ENCODE measurements at places on chromosomes 16 and 17. TPM values are rescaled to one million over a fixed set of nuclear protein-coding genes. Genes with fewer than 3 reads are reported as not detected.

- H3K4me1 ChIP-seq: peaks cover 58% of the 10 kb centered on the region
- peaks cover 15% of the 10 kb centered on the region for H3K36me3 ChIP-seq
- no peak overlapping the region for H3K4me3 ChIP-seq
- DNase-seq: no peak
- no peaks in the 10 kb centered on the region for H3K27me3 ChIP-seq
- no peak overlapping the region for H3K27ac ChIP-seq
Measured at GRCh38 chr17:44083250-44083849, 12.8 kb downstream of the G6PC3 start.

GRCh38 chr17:48392857-48393256 lies 37.2 kb downstream of the SKAP1 start:
- H3K4me3 ChIP-seq: no peak overlapping the region
- no peak for DNase-seq
- H3K27ac ChIP-seq: no peak overlapping the region
- no peaks in the 10 kb centered on the region for H3K36me3 ChIP-seq
- no peaks in the 10 kb centered on the region for H3K4me1 ChIP-seq

DNA sequence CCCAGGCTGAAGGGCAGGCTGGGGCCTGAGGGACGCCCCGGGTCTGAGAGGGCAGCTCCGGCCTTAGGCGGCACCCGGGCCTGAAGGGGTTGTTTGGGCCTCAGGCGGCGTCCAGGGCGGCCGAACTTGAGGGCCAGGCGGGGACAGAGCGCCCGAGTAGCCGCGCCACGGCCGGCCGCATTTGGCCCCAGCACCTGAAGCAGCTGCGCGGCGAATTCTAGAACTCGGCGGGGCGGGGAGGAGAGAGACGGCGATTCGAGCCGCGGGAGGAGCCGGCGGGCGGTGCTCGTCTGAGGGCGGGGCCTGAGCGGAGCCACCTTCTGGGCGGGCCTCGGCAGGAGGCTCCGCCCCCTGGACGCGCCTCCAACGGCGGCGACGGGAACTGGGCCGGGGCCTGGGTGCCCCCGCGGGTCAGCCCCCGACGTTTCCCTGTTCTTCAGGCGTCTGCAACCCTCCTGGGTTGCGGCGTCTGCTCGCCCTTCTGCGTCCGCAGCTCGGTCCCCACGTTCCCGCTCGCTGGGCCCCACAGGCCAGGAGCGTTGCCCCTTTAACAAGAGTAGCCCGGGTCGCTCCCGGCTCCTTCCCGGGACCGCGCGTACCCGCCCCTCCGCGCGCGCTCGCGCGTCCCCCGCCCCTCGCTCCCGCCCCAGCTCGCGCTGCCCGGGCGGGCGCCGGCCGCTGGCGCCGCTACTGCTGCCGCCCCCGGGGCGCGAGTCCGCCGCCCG lies at the start of the genes INCA1 and KIF1C:
Gene INCA1, minus strand, starts transcription at position 221 of the 725 bp plus-strand sequence. CDS start 3,085 bp downstream, outside the sequence.
Gene KIF1C, plus strand, starts transcription at position 649 of the 725 bp plus-strand sequence. CDS start 2,297 bp downstream, outside the sequence.
- H3K27ac ChIP-seq: peak within 1 kb of the TSS; percentile 62
- DNase-seq: peak; percentile 84
- peaks cover 15% of the 10 kb centered on the region for H3K4me1 ChIP-seq
- H3K4me3 ChIP-seq: peak within 1 kb of the TSS; percentile 88
- H3K36me3 ChIP-seq: peaks cover 5% of the 10 kb centered on the region

- H3K4me1 ChIP-seq: peaks cover 29% of the 10 kb centered on the region
- H3K27ac ChIP-seq: peak overlapping the region; percentile 76
- H3K27me3 ChIP-seq: no peaks in the 10 kb centered on the region
- H3K4me3 ChIP-seq: no peak overlapping the region
- peaks cover 9% of the 10 kb centered on the region for H3K36me3 ChIP-seq
- DNase-seq: no peak
Measured at GRCh38 chr16:19118938-19119431, 5.2 kb downstream of the ITPRIPL2 start.

DNA sequence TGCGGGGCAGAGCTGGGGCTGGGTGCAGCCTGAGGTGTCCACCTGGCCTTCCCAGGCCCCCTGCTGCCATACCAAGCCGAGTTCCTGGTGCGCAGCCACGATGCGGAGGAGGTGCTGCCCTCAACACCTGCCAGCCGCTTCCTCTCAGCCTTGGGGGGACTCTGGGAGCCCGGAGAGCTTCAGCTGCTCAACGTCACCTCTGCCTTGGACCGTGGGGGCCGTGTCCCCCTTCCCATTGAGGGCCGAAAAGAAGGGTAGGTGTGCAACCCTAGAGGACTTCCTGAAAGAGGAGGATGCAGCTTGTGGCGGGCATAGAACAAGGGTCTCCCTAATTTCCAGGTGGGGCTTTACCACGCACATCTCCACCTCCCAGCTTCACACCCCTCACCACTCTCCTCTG lies 2.5 kb downstream of the SGCA start:
- no peaks in the 10 kb centered on the region for H3K36me3 ChIP-seq
- H3K27me3 ChIP-seq: no peaks in the 10 kb centered on the region
- H3K27ac ChIP-seq: no peak overlapping the region
- no peak overlapping the region for H3K4me3 ChIP-seq

DNA sequence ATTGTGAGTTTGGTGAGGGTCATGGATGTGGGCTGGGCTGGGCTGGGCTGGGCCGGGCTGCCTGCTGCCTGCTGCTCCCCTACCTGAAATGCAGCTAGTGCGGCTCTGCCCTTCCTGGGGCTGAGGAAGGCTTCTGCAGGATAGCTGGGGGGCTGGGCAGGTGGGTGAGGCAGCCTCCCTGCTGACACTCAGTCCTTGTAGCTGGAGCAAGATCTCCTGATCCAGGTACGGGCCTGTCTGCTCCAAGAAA lies 4.7 kb downstream of the RPL13 start:
- H3K27me3 ChIP-seq: peaks cover 22% of the 10 kb centered on the region
- H3K4me3 ChIP-seq: peak overlapping the region; percentile 92
- no peak overlapping the region for H3K27ac ChIP-seq
- no peak for DNase-seq

GRCh38 chr17:13833921-13834320 lies 232.2 kb upstream of the HS3ST3A1 start:
- H3K4me1 ChIP-seq: no peaks in the 10 kb centered on the region
- no peak overlapping the region for H3K4me3 ChIP-seq
- H3K27ac ChIP-seq: no peak overlapping the region
- H3K36me3 ChIP-seq: peaks cover 3% of the 10 kb centered on the region
- no peaks in the 10 kb centered on the region for H3K27me3 ChIP-seq
- no peak for DNase-seq

DNA sequence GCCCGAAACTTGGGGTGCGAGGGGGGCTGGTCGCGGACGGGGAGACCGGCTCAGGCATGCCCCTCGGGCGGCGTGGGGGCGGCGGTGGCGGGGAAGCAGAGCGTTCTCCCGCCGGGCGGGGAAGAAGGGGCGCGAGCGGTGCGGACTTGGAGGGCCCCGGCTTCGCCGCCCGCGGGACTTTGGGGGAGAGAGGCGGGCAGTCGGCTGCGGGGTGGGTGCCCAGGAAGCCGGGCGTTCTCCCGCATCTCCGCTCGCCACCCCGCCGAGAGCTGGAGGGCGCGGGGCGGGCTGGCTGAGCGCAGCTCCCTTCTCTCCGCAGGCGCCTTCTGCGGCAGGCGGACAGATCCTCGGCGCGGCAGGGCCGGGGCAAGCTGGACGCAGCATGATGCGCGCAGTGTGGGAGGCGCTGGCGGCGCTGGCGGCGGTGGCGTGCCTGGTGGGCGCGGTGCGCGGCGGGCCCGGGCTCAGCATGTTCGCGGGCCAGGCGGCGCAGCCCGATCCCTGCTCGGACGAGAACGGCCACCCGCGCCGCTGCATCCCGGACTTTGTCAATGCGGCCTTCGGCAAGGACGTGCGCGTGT lies 772 bp downstream of the NTN1 start:
- DNase-seq: peak; percentile 49
- peaks cover 71% of the 10 kb centered on the region for H3K27me3 ChIP-seq
- H3K27ac ChIP-seq: no peak overlapping the region
- H3K36me3 ChIP-seq: no peaks in the 10 kb centered on the region
- peak overlapping the region; percentile 94 for H3K4me3 ChIP-seq

- H3K27ac ChIP-seq: peak within 1 kb of the TSS; percentile 72
- no peak for DNase-seq
- no peaks in the 10 kb centered on the region for H3K36me3 ChIP-seq
- H3K4me3 ChIP-seq: no peak within 1 kb of the TSS
- H3K4me1 ChIP-seq: peaks cover 4% of the 10 kb centered on the region
- H3K27me3 ChIP-seq: peaks cover 5% of the 10 kb centered on the region
Measured at GRCh38 chr17:44267818-44268490, at the start of gene SLC4A1. SLC4A1 (minus strand) TSS chr17:44268135; CDS start chr17:44262866, 5,269 bp downstream.

GRCh38 chr16:56956756-56957155 lies 5.0 kb upstream of the CETP start:
- H3K27me3 ChIP-seq: no peaks in the 10 kb centered on the region
- no peak overlapping the region for H3K27ac ChIP-seq
- H3K4me3 ChIP-seq: no peak overlapping the region
- DNase-seq: no peak

- DNase-seq: no peak
- peaks cover 5% of the 10 kb centered on the region for H3K4me1 ChIP-seq
- peaks cover 22% of the 10 kb centered on the region for H3K36me3 ChIP-seq
- H3K27ac ChIP-seq: no peak within 1 kb of the TSS
Measured at GRCh38 chr17:28613931-28614381, at the start of gene RSKR. RSKR (minus strand) TSS chr17:28614185; CDS start chr17:28614161, 24 bp downstream.

- no peaks in the 10 kb centered on the region for H3K36me3 ChIP-seq
- peaks cover 5% of the 10 kb centered on the region for H3K4me1 ChIP-seq
- no peak overlapping the region for H3K4me3 ChIP-seq
- H3K27ac ChIP-seq: no peak overlapping the region
- peaks cover 4% of the 10 kb centered on the region for H3K27me3 ChIP-seq
- no peak for DNase-seq
Measured at GRCh38 chr17:2940352-2940751, 123.1 kb downstream of the OR1D5 start.

DNA sequence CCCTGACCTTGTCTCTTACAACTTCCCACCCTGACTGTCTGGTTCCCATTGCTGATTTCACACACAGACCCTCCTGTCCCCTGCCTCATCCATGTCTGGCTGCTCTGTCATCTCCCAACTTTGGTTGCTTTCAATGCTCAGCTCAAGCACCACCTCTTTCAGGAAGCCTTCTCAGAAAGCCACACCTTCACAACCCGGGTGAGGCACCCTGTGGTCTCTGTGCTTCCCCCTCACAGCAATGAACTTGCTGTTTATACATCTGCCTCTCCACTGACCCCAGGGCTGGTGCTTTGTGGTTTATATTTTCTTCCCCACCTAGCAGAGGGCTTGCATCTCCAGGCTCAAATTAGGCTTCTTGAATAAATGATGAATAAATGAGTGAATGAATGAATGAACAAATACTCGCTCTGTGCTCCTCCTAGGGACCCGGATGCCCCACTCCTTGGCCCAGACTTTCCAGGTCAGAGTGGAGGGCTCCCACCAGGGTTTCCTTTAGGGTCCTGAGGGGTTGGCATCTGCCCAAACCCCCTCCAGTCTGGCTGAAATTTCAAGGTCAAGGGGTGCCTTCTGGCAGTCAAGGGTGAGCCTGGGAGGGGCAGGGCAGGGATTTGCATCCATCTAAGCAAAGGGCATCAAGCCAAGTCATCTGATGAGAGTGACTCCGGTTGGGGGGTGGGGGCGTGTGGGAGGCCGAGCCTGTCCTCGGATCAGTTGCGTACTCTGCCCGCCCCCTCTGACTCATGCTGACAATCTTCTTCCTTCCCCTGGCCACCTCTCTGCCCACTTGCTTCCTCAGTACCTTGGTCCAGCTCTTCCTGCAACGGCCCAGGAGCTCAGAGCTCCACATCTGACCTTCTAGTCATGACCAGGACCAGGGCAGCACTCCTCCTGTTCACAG lies at the start of gene ITGAX:
Gene ITGAX, plus strand, starts transcription at position 783 of the 898 bp plus-strand sequence. Its CDS starts 79 bp downstream, at position 862.
- H3K27ac ChIP-seq: peak within 1 kb of the TSS; percentile 71
- H3K27me3 ChIP-seq: peaks cover 8% of the 10 kb centered on the region
- no peak for DNase-seq
- H3K4me1 ChIP-seq: no peaks in the 10 kb centered on the region
- H3K36me3 ChIP-seq: no peaks in the 10 kb centered on the region

DNA sequence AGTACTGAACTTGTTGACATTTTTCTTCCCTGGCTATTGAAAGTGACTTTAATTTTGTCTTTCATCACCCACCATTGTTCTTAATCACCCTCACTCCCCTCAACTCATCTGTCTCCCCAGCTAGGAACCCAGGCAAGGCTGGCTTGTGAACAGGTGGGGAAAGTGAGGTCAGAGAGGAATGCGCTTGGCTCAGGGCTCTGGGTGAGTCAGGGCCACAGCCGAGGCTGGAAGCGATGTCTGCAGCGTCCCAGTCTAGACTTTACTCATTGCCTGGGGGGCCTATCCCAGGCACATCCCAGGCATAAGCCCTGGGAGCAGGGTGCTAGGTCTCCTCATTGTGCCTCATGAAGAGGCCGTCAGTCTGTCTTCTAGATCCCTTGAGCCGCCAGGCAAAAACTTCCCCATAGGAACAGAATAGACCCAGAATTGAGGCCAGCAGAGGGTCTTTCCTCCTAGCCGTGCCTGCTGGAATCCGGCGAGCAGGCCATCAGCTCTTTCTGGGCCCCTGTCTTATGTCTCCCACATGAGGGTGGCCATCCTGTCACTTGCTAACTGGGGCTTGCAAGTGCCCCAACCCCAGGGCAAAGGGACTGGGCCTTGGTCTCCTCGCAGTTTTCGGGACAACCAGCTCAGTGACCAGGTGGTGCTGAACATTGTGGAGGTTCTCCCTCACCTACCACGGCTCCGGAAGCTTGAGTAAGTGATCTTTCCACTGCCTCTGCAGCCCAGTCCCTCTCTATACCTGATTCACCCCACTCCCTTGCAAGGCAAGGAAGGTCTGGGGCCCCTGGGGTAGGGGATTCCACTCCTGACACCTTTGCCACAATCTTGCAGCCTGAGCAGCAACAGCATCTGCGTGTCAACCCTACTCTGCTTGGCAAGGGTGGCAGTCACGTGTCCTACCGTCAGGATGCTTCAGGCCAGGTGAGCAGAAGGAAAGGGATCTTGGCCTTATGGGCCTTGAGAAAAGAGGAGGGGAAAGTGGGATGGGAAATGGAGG lies 40.1 kb downstream of the NLRC5 start:
- no peaks in the 10 kb centered on the region for H3K36me3 ChIP-seq
- H3K27me3 ChIP-seq: peaks cover 17% of the 10 kb centered on the region
- no peaks in the 10 kb centered on the region for H3K4me1 ChIP-seq
- H3K27ac ChIP-seq: no peak overlapping the region

GRCh38 chr17:72622661-72623433 lies 469.6 kb downstream of the SLC39A11 start:
- H3K4me3 ChIP-seq: peak overlapping the region; percentile 2
- no peak overlapping the region for H3K27ac ChIP-seq
- H3K27me3 ChIP-seq: no peaks in the 10 kb centered on the region

GRCh38 chr17:44331249-44331760 lies 6.7 kb upstream of the SLC25A39 start:
- H3K27ac ChIP-seq: no peak overlapping the region
- no peaks in the 10 kb centered on the region for H3K36me3 ChIP-seq
- peaks cover 34% of the 10 kb centered on the region for H3K27me3 ChIP-seq
- H3K4me3 ChIP-seq: peak overlapping the region; percentile 29
- H3K4me1 ChIP-seq: peaks cover 14% of the 10 kb centered on the region
- peak; percentile 84 for DNase-seq

- H3K4me1 ChIP-seq: no peaks in the 10 kb centered on the region
- H3K27ac ChIP-seq: no peak overlapping the region
- no peak overlapping the region for H3K4me3 ChIP-seq
- H3K36me3 ChIP-seq: peaks cover 9% of the 10 kb centered on the region
Measured at GRCh38 chr17:60652454-60653247, 25.0 kb upstream of the BCAS3 start.

The ITGAD gene
- not detected for total RNA-seq

The CD300LB gene
- total RNA-seq: not detected

The TVP23C gene
- total RNA-seq: 15.3 TPM

The CDT1 gene
- total RNA-seq: 79.6 TPM

The SMG6 gene
- 57.2 TPM for total RNA-seq

The BFAR gene
- 74.5 TPM for total RNA-seq

The KCNJ16 gene
- total RNA-seq: 0.12 TPM

The CPHXL gene
- not detected for total RNA-seq

The NT5M gene
- 8.4 TPM for total RNA-seq

The RNF151 gene
- total RNA-seq: not detected

The SEZ6L2 gene
- 9.3 TPM for total RNA-seq

The PIK3R5 gene
- 1.4 TPM for total RNA-seq

The INTS2 gene
- 25.9 TPM for total RNA-seq
